ENCODE measurements at places on chromosomes 6 and 20.

- no peak for DNase-seq
These were observed 89.5 kb downstream of the SLX4IP start for GRCh38 chr20:10524643-10525042.

GRCh38 chr6:70415247-70415646 is 1.9 kb downstream of the FAM135A start:
- no peak for DNase-seq

- DNase-seq, result no peak
These were observed 6.0 kb downstream of the CLPSL1 start for GRCh38 chr6:35786810-35787209.

- no peak for DNase-seq
These were observed 50.8 kb downstream of the GFOD1 start for GRCh38 chr6:13436399-13437217.

GRCh38 chr6:105620878-105621277 is 218.0 kb upstream of the PREP start:
- peak; percentile 50 for DNase-seq

DNA sequence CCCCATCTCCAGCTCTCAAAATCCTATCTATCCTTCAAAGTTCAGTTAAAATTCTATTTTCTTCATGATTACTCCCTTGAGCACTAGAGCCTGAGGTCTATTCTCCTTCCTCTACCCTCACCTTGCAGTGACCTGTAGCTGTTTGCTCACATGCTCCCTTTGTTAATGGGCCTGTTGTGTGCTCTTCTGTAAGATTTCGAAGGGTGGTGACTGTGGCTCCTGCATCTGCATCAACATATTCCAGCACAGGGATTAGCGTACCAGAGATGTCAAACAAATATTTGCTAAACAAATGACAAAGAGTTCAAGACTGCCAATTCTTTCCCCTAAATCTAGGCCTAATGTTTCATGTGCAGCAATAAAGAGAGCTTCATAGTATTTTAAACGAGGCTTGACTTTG is 69.5 kb downstream of the ELOVL5 start:
- no peak for DNase-seq

GRCh38 chr6:161476711-161477110 is 202.8 kb upstream of the AGPAT4 start:
- peak; percentile 74 for DNase-seq

GRCh38 chr20:836190-836589 is 2.7 kb downstream of the FAM110A start:
- no peak for DNase-seq

DNA sequence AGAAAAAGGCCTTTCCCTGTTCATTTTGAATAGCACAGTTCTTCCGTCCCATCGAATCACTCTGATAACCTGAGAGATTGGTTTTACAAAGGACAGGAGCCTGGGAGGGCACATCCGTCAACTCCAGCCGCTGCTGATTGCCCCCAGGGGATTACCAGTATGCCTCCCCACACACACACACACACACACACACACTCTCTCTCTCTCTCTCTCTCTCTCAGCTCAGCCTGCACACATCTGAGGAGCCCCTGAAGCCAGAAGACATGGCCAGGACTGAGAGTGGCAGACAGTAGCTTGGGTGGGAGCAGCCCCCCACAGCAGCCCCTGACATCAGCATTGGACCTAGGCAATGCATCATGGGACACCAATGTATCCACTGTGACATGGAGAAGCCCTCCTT is 13.2 kb upstream of the CDH4 start:
- DNase-seq, result no peak

GRCh38 chr20:42985628-42986027 is 204.1 kb downstream of the PTPRT start:
- DNase-seq, result no peak

GRCh38 chr20:50844430-50845100 is 49.7 kb downstream of the BCAS4 start:
- peak; percentile 79 for DNase-seq

GRCh38 chr6:47116606-47117005 is 74.5 kb upstream of the ADGRF1 start:
- DNase-seq, result no peak

GRCh38 chr6:134689641-134690040 is 260.3 kb downstream of the ALDH8A1 start:
- DNase-seq, result no peak

All from EH (cell line).